ENCODE measurements at places on chromosomes 4 and X.

GRCh38 chrX:107348051-107348450 is 101.4 kb upstream of the FRMPD3 start:
- no peak for DNase-seq

DNA sequence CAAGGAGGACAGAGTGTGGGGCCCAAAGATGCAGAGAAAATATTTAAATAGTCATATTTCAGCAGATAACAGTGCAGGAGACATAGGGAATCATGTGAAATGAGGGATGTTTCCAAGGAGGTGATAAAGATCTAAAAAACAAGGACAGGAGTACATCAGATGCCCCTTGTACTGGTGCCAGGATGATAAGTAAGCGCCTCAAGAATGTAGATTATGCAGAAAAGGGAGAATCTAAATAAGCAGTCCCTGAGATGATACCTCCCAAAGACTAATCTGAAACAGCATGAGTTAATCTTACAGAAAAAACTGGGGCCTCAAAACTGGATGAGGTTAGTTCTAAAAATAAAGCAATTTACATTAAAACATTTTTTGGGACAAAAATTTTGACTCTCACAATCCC is 136.1 kb upstream of the WDFY3 start:
- DNase-seq, result no peak

DNA sequence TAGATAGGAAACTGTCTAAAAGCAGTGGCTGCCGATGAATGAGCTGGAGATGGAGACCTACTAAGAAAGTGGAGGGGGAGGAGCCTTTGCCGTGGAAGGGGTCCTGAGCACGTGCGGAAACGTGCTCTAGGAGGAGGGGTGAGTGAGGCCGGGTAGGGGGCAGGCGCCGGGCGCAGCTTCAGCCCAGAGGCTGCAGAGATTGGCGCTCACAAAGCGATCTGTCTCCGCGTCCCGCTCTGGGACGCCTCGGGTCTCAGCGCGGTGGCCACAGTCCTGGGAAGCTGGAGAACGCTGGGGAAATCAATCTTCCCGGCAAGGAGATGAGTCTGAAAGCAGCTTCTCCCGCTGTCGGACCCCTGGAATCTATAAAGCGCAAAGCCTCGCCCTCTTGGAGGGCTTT is 444 bp upstream of the ARHGAP6 start:
- no peak for DNase-seq

DNA sequence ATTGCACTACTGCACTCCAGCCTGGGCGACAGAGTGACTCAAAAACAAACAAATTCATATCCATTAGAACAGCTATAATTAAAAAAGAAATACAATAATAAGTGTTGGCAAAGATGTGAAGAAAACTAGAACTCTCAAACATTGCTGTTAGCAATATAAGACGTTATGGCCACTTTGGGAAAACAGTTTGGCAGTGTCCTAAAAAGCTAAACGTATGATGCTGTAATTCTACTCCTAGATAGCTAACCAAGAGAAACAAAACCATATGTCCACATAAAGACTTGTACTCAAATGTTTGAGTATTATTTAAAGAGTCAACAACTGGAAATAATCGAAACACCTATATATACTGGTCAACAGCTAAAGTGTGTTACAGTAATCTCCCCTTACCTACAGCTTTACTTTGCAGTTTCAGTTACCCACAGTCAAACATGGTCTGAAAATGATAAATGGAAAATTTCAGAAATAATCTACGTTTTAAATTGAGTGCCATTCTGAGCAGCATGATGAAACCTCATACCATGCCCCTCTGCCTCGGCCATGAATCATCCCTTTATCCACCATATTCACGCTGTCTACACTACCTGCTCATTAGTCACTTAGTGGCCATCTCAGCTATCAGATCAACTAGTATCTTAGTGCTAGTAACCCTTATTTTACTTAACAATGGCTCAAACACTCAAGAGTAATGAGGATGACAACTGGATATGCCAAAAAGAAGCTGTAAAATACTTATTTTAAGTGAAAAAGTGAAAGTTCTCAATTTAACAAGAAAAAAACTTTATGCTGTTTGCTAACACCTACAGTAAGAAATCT is 4.9 kb downstream of the ELF2 start:
- DNase-seq, result no peak

GRCh38 chr4:1406981-1407656 is 877 bp upstream of the NKX1-1 start:
- DNase-seq, result no peak
